Fibroblast of skin of abdomen (primary cell): ENCODE measurements at places on chromosomes 11 and 22.
A peak's percentile ranks its signal among the peaks of the same experiment; 100 is the strongest.

DNA sequence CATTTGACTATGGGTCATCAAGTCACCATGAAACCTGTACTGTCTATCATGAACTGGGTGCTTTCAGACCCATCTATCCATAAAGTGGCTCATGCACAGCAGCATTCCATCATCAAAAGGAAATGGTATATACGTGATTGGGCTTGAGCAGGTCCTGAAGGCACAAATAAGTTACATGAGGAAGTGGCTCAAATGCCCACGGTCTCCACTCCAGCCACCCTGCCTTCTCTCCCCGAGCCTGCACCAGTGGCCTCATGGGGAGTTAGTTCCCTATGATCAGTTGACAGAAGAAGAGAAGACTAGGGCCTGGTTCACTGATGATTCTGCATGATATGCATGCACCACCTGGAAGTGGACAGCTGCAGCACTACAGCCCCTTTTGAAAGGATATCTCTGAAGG, 312.5 kb downstream of the TENM4 start:
- no peak for DNase-seq

DNA sequence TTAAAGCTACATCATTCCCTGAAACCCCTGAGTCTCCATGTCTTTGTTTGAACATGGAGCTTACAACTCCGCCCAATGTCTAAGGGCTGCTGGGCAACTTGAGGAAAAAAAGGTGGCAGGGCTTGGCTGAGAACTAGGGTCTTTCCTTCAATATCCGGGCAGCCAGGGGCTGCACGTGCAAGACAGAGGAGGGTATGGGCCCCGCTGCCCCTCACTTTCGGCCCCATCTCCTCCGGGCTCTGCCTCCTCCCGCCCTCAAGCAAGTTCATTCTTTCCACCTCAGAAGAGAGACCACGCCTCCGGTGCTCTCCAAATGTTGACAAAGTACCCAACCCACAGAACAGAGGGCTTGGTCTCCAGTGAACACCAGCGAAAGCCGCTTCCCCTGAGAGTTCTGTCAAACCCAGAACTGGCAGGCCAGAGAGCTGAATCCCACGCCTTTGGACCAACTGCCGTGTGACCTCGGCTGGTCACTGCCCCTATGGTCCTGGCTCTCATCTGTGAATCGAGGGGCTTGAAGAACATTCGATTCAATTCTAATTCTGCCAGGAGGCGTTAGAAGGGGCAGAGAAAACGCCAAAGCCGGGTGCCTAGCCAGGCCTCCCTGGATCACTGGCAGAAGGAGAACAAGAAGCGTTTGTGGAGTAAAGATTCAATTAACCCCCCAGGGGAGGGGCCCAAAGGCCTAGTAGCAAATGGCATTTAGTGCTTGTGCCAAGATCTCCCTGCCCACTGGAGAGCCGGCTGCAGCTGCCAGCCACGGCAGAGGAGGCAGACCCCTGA, 7.3 kb downstream of the PDGFB start:
- DNase-seq, result no peak

DNA sequence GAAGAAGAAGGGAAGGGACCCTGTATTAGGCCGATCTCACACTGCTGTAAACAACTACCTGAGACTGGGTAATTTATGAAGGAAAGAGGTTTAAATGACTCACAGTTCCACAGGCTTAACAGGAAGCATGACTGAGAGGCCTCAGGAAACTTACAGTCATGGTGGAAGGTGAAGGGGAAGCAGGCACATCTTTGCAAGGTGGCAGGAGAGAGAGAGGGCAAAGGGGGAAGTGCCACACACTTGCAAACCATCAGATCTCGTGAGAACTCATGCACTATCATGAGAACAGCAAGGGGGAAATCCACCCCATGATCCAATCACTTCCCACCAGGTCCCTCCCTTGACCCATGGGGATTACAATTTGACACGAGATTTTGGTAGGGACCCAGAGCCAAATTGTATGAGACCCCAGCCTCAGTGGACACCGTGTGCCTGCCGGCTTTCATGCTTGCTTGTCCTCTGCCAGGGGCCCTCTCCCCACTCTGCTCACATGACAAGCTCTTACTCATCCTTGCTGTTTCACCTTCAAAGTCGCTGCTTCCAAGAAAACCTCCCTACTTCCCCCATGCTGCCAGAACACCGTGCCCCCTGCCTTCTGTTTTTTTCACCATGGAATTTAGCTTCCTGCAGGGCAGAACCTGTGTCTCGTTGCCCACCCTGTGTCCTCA, 23.3 kb upstream of the PPFIA1 start:
- DNase-seq, result no peak

DNA sequence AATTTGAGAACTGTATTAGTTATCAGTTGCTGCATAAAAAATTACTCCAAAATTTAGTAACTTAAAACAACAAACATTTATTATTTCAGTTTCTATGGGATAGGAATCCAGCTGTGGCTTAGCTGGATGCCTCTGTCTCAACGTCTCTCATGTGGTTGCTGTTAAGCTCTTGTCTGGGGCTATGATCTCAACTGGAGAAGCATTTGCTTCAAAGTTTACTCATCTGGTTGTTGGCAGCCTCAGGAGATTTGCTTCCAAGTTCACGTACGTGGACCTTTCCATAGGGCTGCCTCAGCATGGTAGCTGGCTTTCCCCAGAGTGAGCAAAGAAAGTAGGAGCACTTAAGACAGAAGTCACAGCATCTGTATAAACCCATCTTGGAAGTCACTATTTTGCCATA, 144.9 kb upstream of the SESN3 start:
- DNase-seq, result peak; percentile 95

- DNase-seq, result peak; percentile 49
These were observed 57.0 kb downstream of the LRRC74B start for GRCh38 chr22:21102659-21103267.

- DNase-seq, result no peak
These were observed 898 bp downstream of the ZNF215 start for GRCh38 chr11:6927030-6927617.
